ENCODE measurements at places on chromosomes 1 and 21.

- DNase-seq = no peak
These were observed 34.1 kb upstream of the C1orf21 start for GRCh38 chr1:184352776-184353175.

GRCh38 chr1:169003864-169004516 is 102.5 kb upstream of the ATP1B1 start:
- no peak for DNase-seq

DNA sequence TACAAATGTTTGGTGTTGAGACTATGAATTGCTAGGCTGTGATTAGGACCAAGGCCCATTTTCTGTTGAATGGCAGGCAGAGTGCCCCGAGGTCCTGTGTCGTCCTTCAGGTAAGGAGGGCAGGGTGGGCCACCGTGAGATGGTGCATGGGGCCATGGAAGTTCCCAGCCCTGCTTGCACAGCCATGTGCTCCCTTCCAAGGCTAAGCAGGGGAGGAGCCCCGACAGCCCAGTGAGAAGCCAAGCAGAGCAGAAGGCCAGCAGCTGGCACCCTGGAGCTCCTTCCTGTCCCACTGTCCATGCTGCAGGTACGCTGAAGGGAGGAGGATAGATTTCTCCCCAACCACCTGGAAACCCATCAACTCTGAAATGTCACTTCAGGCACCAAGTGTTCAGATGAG is 8.2 kb upstream of the NUAK2 start:
- no peak for DNase-seq

DNA sequence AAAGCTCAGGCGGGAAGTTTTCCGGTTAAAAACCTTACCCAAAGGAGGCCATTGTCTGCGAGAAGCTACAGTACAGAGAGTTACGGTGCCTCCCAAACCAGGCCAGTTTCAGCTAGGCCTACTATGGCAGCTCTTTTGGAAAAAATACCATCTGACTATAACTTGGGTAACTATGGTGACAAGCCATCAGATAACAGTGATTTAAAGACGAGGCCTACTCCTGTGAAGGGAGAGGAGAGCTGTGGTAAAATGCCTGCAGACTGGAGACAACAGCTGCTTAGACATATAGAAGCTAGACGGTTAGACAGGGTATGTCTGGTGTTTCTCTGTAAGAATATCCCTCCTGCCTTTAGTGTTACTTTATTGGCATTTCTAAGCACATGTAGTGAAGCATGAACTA is 165.9 kb downstream of the LRRC40 start:
- DNase-seq = no peak

DNA sequence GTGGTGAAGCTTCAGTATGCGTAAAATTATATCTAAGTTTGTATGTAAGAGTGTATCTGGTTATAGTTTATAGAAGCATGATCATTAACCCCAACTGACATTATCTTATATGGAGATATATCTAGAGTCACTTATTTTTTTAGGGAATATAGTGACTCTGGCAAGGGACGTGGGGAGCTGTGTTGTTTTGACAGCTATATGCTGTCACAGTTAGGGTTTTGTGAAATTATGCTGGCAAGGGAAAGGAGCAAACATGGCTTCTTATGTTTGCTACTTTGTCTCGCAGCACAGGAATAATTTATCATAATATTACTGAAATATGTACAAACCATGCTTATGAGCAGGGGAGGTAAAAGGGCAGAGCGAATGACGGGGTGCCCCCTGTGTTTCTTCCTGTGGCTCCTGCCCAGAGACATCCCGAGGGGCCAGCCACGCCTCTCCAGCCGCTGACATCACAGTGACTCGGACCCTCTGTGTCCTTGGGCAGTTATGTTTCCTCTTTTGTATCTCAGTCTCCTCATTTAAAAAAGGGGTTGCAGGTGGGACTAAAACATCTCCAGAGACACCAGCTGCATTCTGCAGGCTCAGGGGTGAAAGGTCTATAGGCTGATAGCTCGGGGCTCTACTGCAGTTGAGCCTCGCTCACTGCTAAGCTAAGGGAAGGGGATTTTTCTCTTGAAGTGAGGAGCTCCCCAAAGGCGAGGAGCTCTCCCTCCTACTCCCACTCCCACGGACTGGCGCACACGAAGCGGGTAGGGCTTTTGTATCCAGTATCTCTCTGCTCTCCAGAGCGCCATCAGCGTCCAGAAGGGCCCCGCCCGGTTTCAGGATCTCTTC is 14.9 kb downstream of the A3GALT2 start:
- no peak for DNase-seq

GRCh38 chr1:23617084-23617521 is 57.8 kb upstream of the ID3 start:
- no peak for DNase-seq

GRCh38 chr1:74963120-74963519 is 171.1 kb upstream of the LHX8 start:
- no peak for DNase-seq

GRCh38 chr1:109258481-109259466 is 9.4 kb downstream of the CELSR2 start:
- no peak for DNase-seq

- no peak for DNase-seq
These were observed 775 bp downstream of the MMEL1 start for GRCh38 chr1:2632051-2632430.

DNA sequence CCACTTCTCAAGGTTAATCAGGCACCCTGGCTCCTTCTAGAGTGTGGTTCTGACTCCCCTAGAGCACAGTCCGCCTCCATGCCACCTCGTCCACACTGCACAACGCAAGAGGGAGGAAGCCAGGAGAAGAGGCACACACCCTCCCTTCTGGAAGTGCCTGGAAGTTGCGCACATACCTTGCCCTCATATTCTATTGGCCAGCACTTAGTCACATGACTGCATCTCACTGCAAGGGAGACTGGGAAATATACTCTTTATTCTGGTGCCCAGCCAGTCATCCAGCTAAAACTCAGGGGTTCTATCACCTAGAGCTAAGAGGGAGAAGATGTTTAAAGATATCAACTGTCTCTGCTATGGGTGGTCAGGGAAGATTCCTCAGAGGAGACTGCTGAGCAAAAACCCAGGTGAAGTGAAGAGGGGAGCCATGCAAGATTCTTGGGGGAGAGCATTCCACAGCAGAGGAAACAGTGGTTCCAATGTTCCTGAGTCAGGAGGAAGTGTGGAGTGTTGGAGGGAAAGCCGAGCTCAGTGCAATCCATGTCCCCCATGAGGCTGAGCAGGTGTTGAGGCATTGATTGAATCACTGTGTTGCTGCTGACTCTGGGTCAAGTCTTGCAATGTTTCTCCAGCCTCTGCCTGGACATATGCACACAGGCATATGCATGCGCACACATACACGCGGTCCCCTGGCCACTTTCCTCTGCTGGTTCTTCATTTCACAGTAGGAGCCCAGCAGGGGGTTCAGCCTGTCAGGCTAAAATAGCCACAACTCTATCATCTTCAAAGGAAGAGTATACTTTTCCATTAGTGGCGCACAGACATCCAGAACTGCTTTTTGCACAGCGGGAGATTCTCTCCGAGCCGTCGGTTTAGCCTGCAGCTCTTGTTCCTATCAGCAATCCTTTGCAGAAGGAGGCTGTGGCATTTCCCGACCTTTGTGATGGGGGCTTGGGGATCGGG is 22.3 kb upstream of the KLHDC7A start:
- no peak for DNase-seq

GRCh38 chr1:229097356-229097755 is 173.6 kb upstream of the RAB4A start:
- DNase-seq = no peak

- no peak for DNase-seq
These were observed 5.2 kb downstream of the MTARC1 start for GRCh38 chr1:220791956-220792355.

DNA sequence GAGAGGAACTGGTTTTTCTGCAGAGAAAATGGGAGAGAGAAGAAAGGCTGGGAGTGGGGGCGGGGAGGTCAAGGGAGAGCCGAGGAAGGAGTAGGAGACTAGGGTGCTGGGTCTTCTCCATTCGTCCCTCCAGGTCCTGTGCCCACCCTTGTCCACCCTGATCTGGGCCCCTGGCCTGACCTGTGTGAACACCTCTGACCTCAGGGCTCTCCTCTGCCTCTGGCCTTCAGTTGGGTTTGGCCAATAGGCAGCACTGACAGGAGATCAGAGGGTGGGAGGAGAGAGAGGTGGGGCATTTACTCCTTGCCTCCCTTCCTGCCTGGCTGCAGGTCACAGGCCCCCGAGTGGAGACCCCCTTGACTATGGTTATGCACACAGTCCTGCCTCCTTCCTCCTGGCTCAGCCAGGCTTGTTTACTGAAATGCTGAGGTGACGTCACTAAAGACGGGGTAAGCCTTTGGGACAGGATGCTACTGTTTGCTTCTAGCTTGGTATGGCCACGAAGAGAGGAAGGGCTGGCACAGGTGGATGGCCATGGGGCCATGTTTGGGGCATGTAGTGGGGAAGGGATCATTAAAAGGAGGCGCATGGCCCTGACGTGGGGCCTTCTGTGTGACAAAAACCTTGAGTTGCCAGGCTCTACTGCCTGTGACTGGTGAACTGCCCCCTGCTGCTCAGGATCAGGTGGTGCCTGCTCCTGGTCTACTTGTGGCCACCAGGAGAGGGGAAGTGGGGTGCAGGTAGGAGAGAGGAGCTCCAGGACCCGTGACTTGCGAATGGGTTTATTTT is 248.7 kb upstream of the CSF3R start:
- no peak for DNase-seq

GRCh38 chr1:160076295-160076694 is 5.0 kb upstream of the KCNJ9 start:
- DNase-seq = no peak

DNA sequence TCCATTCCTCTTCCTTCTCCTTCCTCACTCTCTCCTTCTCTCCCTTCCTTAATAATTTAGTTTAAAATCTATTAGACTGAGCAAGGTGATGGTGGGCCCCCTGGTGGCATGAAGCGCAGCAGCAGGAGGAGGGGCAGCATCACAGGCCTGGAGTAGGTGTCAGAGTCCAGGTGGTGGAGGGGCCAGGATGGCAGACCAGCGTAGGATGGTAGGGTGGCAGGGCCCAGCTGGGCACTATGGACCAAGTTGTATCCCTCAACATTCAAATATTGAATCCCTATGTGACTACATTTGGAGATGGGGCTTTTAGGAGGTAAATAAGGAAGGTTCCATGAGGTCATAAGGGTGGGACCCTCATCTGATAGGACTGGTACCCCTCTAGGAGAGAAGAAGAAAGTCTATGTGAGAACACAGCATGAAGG is 61.0 kb downstream of the WDR4 start:
- DNase-seq = no peak

GRCh38 chr1:117128323-117129079 is 7.0 kb upstream of the TRIM45 start:
- no peak for DNase-seq

DNA sequence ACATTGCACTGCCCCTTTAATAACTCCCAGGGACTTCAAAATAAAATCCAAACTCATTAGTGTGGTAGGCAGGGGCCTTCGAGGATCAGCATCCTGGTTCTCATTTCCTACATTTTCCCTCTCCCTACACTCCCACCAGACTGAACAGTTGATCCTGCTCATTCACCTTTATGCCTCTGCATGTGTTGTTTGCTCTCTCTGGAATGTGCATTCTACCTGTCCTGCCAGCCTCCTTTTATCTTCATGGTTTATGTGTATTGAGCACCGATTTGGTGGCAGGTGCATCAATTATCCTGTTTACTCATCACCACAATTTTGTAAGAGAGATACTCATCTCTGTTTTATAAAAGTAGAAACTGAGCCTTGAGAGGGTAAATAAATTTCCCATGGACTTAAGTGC is 125.0 kb downstream of the ADSS2 start:
- DNase-seq = no peak

- DNase-seq = no peak
These were observed 38.9 kb downstream of the CD247 start for GRCh38 chr1:167479331-167479979.

DNA sequence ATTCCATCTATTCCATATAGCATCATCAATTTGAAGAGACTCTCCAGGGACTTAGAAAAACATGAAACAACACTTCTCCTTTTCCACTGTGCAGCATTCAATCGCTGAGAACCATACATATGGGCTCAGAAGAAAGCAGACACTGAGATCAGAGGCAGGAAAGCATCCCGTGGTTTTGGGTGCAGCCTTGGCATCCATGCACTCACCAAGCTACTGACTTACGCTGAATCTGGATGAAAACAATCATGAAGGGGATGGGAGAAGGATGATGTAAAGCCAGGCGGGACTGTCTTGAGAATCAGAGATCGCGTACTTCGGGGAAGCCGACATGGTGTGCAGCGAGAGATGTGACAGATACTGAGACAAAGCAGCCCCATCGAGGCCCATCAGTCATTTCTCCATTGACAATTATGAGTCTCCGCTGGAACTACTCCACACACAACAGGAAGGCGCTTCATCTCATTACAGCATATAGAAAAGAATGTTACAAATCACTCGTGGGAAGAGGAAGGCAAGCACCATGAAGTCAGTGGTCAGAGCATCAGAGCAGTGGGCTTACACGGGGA is 2.3 kb upstream of the TIAM1 start:
- DNase-seq = no peak

- no peak for DNase-seq
These were observed 116.9 kb upstream of the CD34 start for GRCh38 chr1:208027861-208028260.

GRCh38 chr1:3539707-3540425 is 71.4 kb downstream of the MEGF6 start:
- DNase-seq = no peak

GRCh38 chr21:33403786-33404585 is 773 bp downstream of the IFNGR2 start:
- DNase-seq = no peak

DNA sequence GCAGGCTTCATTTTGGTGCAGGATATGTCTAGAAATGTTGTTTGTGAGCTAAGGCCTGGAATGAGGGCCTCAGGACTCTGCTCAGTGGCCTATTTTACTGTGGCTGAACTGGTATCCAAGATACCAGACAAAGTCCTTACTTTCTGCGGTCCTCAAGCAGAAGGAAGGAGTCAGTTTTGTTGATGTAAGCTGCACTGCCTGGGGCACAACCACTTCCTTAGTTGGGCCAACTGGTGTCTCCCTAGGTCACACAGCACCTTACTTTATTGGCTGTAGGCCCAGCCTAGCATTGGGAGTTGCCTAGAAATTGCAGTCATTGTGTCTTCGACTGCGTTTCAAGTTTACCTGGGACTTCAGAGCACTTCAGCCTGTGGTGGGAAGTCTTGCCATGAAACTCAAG is 1322.7 kb downstream of the AMY1C start:
- DNase-seq = no peak

GRCh38 chr21:45244799-45245340 is 42.8 kb downstream of the POFUT2 start:
- DNase-seq = no peak

GRCh38 chr1:204828352-204828850 is 42.3 kb upstream of the NFASC start:
- DNase-seq = no peak

- no peak for DNase-seq
These were observed 8.2 kb downstream of the HAPLN2 start for GRCh38 chr1:156627313-156627880.

- no peak for DNase-seq
These were observed 18.7 kb downstream of the CLSTN1 start for GRCh38 chr1:9805006-9805508.

- no peak for DNase-seq
These were observed 108.5 kb downstream of the KCNK1 start for GRCh38 chr1:233722212-233722979.

GRCh38 chr1:159510229-159510541 is 25.6 kb downstream of the OR10J5 start:
- no peak for DNase-seq

- DNase-seq = no peak
These were observed 36.7 kb upstream of the GOLT1A start for GRCh38 chr1:204250428-204251030.

GRCh38 chr1:245997471-245998258 is 509.4 kb downstream of the SMYD3 start:
- no peak for DNase-seq

GRCh38 chr1:54200519-54200997 is 591 bp downstream of the MRPL37 start:
- no peak for DNase-seq

All from AG09309 (cell line).